ENCODE measurements at places on chromosomes 5 and 9.

- DNase-seq = no peak
These were observed 70.3 kb downstream of the MTAP start for GRCh38 chr9:21872696-21873095.

- DNase-seq = no peak
These were observed 182.2 kb downstream of the PDE4D start for GRCh38 chr5:59711310-59711709.

DNA sequence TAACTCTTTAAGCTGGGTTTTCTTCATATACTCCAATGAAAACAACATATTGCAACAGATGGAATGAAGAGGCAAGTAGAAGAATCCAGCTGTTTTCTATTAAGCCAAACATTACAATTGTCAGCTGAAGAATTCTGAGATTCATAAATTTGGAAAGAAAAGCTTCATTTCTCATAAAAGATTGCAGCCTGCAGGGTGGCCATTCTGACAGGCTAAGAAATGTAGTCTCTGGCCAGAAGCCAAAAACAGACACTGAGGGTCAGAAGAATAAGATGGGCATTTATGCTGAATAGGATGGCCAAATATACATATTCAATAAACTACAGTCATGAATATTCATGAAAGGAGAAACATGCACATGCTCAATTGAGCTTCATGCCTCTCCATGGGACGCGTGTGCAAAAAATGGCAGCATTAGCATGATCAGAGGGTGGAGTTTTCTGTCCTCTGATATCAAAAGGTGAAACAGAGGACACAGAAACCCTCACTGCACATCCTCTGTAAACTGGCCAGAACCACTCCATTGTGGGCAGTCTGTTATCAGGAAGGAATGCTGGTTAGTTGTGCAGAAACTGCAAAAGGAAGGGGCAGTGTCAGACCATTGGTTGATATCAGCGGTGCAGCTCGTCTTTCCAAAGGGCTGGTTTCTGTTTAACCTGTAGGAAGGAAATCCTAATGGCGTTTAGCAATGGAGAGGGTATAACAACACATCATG is 50.2 kb downstream of the FXN start:
- DNase-seq = no peak

DNA sequence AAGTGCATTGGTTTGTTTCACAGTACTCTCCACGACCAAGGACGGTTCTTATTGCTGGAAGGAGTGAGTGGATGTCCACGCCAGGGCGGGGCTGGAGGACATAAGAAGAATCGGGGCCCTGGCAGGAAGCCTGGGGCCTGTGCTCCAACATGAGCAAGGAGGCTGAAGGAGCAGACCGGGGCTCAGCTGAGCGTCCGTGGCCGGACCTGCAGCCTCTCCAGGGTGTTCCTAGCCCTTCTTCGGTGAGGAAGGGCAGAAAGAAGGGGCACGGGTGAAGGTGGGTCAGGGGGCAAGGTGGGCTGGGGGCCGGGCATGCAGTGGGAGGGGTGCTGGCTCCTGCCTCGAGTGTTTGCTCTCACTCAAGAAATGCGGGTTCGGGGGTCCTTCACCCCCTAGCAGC is 18.1 kb downstream of the FAM78A start:
- no peak for DNase-seq

Measured in vagina (tissue), 2 donors.